ENCODE measurements at places on chromosomes 3 and 15.
A peak's percentile ranks its signal among the peaks of the same experiment; 100 is the strongest.

DNA sequence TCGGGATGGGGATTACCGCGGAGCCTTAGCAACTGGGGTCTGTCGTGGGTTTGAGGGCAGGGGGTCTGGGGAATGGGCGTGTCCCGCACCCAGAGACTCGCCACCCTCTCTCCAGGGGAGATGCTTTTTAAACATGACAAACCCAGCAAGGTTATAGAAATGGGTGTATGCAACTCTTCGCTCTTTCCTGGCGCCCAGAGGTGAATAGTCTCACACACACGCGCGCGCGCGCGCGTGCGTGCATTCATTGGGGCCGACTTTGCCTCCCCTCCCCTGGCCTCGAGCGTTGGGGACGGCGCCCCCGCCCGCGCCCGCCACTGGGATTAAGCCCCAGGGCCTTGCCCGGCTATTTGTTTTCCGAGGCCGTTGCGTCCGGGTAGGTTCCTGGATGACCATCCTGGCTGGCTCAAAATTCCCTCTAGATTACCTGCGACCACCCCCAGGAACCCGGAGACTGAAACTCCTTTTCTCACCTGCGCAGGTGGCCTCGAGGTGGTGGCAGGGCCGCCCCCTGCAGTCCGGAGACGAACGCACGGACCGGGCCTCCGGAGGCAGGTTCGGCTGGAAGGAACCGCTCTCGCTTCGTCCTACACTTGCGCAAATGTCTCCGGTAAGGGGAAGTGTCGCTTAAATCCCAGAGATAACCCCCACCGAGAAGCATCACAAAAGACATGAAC is 777 bp downstream of the GPR160 start:
- peak; percentile 7 for DNase-seq

DNA sequence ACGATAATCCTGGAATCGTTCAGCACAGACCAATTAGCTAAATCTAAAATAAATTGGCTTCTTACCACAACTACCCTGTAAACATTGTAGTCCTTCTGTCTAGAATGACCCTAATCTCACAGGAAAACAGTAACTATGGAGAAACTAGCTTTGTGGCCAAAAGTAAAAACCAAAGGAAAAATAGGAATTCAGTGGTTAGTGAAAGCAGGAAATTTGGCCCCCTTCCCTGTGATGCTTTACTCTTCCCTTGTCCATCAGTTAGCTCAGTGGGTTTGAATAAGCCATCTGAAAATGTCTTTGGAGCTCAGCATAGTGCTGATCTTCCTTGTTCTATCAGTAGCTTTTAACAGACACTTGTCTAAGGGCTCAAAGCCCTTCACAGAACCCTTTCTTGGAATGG is 1.6 kb downstream of the NMD3 start:
- no peak for DNase-seq

DNA sequence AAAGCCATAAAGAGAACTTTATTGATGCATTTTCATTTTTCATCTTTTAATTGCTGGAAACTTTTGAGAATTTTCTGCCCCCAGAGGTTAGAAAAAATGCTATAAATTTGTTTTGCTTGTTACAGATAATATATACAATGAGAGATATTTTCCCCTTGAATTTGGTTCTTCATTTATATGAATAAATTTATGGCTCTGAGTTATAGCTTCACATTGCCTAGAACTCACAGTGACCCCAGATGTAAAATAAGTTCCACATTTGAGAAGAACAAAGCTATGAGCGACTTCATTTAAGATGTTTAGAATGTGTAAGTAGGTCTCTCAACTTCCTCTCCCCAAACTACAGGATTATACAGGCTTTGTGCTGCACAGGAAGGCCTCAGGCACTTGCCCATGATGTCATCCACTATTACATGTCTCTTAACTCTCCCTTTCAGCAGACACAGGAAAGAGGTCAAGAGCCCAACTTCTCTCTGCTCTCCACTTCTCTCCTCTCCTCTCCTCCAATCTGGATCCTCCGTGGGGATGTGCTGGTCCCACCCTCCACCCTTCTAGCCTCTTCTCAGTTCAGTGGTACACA is 92.8 kb downstream of the DUT start:
- DNase-seq = no peak

GRCh38 chr3:115322901-115323300 is 175.8 kb upstream of the ZBTB20 start:
- DNase-seq = no peak

- no peak for DNase-seq
Observed at GRCh38 chr3:8969241-8969640, 6.0 kb upstream of the RAD18 start.

- DNase-seq = no peak
Observed at GRCh38 chr3:30964612-30965011, 70.2 kb upstream of the GADL1 start.

DNA sequence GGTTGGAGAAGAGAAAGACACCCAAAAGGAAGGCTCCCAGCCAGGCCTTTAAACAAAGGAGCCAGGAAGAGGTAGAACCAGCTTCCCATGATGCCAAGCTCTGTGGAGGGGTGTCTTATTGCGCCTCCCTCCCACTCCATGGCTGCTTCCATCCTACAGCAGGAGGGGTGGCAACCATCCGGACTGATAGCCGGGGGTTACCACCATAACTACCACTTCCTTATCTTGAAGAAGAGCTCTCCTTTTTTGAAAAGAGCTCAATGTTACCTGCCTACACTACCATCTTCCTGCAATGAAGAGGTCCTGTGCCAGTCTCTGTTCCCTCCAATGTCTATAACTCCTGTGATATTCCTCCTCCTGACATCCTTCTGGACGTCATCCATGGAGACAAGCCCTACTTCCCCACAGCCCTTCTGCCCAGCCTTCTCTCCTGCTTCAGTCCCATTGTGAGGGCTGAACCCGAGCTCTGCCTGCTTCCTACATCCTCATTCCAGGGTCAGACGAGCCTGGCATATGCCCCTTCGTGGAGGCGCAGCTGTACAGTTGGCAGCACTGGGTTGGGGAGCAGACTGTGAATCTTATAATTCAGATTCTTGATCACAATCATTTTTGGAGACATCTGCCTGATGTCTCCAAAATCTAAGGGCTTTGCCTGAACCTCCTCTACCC is 8.5 kb downstream of the CCDC9B start:
- DNase-seq = no peak

- no peak for DNase-seq
Observed at GRCh38 chr3:100518244-100518643, 25.8 kb downstream of the TMEM45A start.

DNA sequence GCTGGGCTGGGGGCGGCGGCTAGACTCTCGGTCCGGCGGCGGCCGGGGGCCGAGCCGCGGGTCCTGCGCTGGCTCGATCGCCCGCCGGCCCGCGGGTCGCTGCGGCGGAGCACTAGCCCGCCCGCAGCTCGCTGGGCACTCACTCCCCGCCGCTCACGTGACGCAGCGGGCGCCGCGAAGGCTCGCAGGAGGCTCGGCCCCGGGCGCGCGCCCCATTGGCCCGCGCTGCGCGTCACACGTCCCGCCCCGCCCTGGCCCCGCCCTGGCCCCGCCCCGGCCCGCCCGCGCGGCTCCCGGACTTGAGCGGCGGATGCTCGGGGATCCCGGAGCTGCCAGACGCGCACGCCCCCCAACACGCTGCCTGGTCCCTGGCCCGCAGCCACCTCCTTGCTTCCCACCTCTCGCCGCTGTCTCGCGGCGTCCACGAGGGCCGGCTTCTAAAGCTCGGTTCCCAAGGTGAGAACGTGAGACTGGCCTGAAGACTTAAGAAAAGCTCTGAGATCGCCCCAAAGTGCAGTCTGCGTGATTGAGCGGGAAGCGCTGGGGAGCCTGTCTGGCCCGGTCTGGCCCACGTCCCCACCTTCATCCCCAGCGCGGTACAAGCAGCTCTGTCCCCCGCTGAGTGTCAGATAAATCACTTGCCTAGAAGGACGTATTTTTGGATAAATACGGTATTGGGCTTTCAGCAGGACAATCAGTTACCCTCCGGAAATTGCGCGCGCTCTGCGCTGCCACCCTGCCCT is at the start of gene KLF15:
Gene KLF15 (minus strand): TSS at position 114 of the 743 bp plus-strand sequence. CDS start 4,486 bp downstream, outside the sequence.
- DNase-seq = peak; percentile 88

- no peak for DNase-seq
Observed at GRCh38 chr3:43534675-43535074, 87.1 kb downstream of the ANO10 start.

- DNase-seq = no peak
Observed at GRCh38 chr3:12983319-12983718, 89.9 kb downstream of the IQSEC1 start.

DNA sequence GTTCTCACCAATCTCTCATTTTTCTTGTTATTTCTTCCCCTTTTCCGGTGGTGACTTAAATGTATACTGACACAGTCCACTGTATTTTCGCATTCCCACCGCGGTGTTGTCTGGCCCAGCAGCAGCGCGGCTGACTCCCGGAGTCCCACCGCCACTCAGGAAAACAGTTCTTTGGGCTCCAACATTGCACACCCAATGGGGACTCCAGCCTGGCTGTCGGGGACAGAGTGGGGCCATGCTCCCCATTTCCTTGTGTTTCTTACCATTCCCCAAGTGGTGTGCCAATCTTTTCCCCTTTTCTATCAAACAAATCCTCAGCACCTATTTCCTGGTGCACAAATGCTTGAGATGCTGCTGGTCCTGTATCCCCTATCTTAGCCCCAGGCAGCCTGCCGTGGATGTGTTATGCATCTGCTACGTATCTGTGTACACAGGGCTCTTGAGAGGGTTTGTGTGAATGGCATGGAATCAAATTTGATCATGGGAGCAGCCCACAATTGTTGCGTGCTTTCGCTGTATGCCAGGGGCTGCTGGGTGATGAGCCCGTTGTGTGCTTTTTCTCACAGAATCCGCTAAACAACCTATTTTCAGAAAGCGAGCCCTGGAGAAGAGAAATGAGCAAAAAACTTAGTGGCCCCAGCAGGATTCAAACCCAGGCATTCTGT is 219.1 kb upstream of the RGMA start:
- DNase-seq = no peak

DNA sequence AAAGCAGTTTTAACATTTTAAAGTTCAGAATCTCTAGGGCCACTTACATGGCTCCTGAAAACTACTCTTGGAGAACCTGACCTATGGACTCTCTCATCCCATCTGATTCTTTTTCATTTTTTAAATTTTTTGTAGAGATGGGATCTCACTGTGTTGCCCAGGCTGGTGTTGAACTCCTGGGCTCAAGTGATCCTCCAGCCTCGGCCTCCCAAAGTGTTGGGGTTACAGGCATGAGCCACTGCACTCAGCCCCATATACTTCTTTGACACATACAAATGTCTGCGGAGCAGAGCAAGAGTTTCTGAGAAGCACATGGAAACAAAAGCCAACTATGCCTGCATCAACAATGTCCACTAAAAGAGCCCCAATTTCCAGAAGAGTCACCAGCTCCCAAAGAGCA is 189.8 kb downstream of the FOXP1 start:
- no peak for DNase-seq

DNA sequence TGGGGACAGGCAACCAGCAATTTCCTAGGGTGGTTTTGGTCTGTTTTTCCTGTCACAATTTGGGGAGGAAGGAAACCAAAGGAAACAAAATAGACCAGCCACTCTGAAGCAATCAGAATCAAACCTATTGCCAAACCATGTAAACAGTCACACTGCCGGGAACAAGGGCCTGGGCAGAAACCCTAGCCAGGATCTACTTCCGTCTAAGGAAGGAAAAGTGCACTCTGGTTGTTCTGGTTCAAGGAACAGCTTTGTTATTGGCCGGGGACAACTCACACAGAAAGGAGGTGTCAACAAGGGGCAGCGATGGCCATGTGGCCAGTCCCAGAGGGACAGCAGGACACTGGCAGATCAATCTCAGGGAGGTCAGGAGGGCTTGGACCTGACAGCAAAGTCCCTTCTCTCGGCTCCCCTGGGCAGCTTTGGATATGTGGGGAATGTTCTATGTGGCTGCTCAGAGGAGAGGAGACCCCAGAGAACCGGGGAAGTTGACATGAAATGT is 17.5 kb upstream of the RAD18 start:
- DNase-seq = no peak

DNA sequence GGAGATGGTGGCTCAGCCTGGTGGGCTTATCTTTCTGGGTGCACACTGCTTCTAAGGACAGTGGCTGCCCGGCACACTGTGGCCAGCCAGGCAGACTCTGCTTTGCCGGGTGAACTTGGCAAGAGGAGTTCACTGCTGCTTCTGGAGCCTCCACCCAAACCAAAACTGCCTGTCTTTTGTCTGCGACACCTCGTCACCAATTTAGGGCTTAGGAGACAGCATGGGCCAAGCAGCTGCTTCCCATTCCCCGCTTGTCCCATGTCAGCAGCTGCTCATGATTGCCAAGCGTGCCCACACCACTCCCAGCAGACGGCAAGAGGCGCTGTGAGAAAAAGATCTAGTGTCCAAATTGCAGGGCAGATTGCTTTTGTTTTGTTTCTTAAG is 57.3 kb downstream of the LSM3 start:
- DNase-seq = no peak

- DNase-seq = no peak
Observed at GRCh38 chr3:19248767-19249166, 100.5 kb downstream of the KCNH8 start.

GRCh38 chr15:69755551-69756310 is 303.1 kb downstream of the RPLP1 start:
- no peak for DNase-seq

DNA sequence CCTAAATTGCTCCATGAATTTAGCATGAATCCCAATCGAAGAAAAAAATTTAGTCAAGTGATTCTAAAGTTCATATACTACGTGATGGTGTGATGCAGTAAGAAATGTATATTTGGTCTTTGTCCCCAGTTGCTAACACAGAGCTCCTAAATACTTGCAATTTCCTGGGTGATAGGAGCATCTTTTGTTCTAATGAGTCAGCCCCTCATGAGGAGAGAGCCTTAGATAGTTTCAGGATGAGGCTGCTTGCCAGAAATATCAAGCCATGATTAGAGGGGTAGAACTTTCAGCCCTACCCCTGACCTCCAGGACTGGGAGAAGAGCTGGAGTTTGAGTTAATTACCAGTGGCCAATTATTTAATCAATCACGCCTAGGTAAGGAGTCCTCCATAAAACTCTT is 170.2 kb downstream of the PDE8A start:
- no peak for DNase-seq

DNA sequence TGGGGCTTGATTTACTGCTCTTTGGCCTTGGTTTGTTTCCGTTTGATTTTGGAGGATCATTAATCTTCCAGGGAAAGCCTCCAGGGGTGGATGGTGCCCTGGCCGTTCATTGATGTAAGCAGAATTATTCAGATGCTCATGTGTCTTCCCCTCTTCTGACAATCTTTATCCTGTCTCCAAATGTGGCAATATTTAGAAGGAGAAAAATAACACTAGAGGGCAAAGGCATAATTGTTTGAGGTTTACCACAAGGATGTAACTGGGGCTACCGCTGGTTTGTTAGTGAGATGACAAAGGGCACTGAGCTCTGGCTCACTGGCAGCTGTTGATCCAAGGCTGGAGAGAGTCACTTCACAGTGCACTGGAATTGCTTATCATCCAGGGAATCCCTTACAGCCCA is 18.2 kb upstream of the PLCL2 start:
- DNase-seq = peak; percentile 63

GRCh38 chr3:44342176-44342790 is 3.7 kb downstream of the TCAIM start:
- no peak for DNase-seq

DNA sequence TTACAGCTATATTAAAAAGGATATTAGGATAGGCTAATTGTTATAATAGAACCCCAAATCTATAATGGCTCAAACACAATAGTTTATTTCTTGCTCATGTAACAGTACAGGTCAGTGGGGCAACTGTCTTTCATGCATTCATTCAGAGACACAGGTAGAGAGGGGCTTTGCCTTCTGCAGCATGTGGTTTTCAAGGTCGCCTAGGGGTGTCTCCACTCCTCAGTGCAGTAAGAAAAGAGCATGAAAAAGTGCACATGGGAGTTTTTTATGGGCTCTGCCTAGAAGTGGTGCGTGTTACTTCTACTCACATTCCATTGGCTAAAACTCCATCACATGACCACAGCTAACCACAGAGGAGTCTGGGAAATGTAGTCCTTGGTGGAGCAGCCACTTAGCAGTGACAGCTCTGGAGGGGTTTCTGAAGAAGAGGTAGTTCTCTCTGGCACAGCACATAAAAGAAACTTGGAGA is 1.8 kb downstream of the ZBTB38 start:
- DNase-seq = peak; percentile 68

Data from adrenal gland (tissue), 19 donors.